ENCODE measurements at places on chromosomes 16 and 17.

DNA sequence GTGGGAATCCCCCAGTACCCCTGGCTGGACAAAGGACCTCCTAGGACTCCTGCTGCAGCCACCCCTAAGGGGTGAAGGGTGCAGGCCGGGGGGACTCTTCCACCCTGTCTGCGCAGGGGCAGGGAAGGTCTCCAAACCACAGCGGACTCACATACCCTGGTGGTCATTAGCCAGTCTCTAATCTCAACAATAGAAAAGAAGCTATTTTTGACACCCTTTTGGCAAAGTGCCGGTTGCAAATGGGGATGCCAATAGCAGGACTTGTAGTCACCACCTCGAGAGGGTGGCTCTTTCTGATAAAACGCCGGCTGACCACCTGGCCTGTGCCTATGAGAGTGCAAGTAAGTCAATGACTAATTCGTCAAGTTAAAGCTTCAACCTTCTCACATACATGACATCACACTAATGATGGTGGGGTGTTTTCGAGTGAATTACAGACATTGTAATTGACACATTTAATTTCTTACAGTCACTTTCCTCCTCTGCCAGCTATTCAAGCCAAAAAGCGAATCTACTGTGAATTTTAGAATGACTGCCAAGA is 23.1 kb upstream of the DNAH17 start:
- DNase-seq = no peak

DNA sequence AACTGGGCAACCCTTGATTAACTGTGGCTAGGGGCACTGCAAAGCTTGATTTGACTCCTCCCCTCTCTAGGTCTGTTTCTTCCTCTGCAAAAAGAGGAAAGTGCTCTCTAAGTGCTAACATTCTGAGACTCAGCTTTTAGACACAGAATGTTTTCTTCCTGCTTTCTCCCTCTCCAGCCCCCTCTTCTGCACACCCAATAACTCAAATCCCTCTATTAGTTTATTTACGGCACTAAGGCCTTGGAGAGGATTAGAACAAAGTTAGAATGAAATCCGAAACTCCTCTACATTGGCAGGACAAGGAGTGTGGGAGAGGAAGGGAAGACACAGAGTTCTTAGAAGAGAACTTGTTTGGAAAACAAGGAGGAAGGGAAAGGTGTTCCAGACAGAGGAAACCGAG is 3.3 kb upstream of the SBK1 start:
- DNase-seq = no peak

GRCh38 chr16:9612267-9612666 is 520.8 kb downstream of the HAPSTR1 start:
- DNase-seq = no peak

- no peak for DNase-seq
These were observed 6.7 kb upstream of the CMTR2 start for GRCh38 chr16:71295950-71296349.

DNA sequence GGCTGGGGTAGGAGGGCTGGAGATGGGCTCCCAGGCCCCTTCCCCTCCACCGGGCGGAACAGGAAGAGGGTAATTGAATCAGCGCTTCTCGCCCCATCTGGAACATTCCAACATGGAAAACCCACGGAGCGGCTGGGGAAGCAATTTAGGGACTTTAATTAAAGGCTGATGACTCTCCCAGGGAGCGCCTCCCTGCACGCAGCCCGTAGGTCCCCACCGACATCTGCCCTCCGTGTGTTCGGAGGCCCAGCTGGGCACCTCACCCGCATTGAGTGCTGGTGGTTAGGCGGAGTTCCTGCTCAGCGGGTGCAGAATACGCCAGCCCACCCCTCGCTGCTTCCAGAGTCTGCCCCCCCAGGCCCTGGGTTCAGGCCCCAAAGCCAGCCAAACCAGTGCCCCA is 10.0 kb downstream of the HS3ST6 start:
- DNase-seq = no peak

GRCh38 chr17:78271419-78272170 is 40.2 kb downstream of the TMEM235 start:
- DNase-seq = no peak

- peak; percentile 87 for DNase-seq
These were observed 63.1 kb downstream of the MYO18A start for GRCh38 chr17:29116804-29117753.

DNA sequence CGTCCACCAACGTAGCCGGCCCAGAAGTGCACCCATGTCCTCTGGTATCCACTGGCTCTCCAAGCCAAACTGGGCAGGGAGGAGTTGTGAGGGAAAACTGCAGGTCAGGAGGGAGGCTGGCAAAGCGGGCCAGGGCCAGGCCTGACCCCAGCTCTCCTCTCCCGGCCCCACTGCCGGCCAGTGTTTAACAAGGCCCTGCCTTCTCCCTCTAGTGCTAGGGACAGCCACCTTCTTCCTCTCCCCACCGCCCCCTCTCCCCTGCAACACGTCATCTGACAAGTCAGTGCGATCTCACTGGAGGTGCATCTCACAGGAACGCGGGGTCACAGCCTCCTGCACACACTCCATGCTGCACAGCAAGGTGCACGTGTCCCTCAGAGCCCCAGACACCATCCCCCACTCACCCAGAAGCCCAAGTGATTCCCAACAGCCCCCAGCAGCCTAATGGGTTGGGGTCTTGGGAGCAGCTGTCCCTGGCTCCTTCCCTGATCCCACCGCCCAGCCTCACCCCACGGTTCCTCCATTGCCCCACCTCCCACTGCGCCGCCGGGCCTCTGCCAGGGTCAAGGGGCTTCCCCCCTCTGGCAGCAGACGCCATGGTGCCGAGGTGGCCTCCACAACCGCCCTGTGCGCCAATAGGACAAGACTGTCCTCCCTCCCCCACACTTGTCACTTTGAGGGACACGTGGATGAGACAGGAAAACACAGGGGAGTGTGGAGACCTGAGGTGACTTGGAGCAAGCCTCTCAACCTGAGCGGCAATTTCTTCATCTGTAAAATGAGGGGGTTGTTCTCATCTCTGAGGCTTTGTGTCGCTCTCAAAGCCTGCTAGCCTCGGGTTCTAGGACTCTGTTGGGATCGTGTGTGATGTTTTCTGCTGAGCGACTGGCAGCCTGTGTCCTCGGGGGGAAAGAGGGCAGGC is 1.1 kb upstream of the ACE start:
- DNase-seq = no peak

- DNase-seq = no peak
These were observed 150.3 kb downstream of the KCNJ18 start for GRCh38 chr17:21842332-21843317.

- no peak for DNase-seq
These were observed 422.2 kb downstream of the CA10 start for GRCh38 chr17:51736356-51736755.

GRCh38 chr16:88965411-88965810 is 11.6 kb downstream of the CBFA2T3 start:
- no peak for DNase-seq

- DNase-seq = no peak
These were observed 6.9 kb downstream of the HOXB4 start for GRCh38 chr17:48571024-48571818.

GRCh38 chr16:86990451-86990850 is 326.7 kb downstream of the C16orf95 start:
- peak; percentile 16 for DNase-seq

DNA sequence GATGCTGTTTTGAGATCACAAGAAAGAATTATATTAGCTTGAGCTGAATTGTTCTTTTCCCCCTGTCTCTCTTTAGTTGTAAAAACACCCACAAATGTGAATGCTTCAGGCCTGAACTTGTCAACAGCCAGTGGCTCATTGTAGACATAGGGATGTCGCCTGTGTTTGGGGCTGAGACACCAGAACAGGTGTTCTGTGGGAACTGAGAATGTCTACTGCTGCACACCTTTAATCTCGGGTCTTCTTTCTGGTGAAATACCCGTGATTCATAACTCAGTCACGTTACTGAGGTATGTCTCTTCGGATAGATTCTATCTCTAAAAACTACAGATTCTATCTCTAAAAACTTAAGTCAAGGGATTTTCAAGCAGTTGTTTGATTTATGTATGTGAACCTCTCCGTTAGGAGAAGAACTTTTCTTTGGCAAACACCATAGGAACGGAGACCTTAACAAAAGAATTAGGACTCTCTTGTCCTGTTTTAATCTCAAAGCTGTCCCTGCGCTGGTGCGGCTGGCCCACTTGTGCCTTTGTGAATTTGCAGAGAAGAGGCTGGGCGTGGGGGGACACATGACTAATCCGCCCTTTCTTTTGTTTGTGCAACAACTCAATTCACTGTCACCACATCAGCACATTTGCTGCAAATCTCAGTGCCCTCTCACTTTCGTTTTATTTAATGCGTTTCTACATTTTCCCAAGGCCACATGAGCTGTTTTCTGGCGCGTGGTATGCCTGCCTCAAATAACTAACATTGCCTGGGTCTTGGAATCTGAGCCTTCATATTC is 643.0 kb downstream of the MAF start:
- no peak for DNase-seq

GRCh38 chr17:64008346-64008745 is 10.2 kb downstream of the PRR29 start:
- no peak for DNase-seq

DNA sequence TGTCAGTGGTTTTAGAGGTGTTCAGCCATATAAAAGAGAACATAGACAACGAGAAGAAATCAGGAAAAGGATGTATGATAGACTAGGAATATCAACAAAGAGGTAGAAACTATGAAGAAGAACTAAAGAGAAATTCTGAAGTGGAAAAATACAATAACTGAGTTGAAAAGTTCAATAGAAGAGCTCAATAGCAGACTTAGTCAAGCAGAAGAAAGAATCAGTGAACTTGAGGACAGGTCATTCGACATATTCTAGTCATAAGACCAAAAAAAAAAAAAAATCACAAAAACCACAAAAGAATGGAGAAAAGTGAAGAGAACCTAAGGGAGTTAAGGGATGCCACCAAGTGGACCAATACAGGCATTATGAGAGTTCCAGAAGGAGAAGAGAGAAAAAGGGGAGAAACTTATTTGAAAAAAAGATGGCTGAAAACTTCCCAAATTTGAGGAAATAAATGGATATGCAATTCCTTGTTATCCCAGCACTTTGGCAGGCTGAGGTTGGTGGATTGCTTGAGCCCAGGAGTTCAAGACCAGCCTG is 321.2 kb downstream of the ABCC12 start:
- no peak for DNase-seq

DNA sequence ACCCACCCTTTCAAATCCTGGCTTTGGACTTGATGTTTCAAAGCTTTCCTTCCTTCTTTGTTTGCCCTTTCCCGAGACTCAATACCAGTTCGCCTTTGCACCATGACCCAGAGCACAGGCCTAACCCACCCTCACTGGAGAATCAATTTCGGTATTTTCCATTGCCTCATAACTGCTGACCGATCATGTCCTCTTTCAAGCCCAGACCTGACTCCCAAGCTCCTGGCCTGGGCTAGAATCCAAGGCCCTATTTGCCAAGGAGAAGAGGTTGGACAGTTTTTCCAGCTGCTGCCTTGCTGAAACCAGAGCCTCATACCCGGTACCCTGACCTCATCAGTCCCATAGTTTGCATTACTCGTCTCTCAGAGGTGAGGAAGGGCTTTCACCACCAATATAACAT is 35.3 kb upstream of the HELZ start:
- DNase-seq = no peak

GRCh38 chr17:37067555-37068111 is 118.9 kb downstream of the AATF start:
- no peak for DNase-seq

DNA sequence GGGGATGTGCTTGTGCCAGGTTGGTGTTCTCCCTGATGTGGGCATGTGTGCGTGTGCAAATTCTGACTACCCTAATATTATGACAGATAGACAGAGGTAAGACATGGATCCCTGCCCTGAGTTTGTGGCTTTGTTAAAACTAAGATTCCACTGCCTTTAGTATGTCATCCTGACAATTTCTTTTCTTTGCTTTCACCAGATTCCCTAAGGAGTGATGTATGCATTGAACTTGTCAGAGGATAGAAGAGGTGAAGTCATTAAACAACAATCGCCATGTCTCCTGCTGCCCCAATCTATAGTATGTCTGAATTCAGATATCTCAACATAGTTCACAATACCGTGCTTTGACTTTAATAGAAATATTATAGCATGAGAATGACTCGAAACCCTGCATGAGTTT is 137.1 kb upstream of the ELAC2 start:
- no peak for DNase-seq

GRCh38 chr16:55280587-55280986 is 43.4 kb upstream of the IRX6 start:
- DNase-seq = no peak

DNA sequence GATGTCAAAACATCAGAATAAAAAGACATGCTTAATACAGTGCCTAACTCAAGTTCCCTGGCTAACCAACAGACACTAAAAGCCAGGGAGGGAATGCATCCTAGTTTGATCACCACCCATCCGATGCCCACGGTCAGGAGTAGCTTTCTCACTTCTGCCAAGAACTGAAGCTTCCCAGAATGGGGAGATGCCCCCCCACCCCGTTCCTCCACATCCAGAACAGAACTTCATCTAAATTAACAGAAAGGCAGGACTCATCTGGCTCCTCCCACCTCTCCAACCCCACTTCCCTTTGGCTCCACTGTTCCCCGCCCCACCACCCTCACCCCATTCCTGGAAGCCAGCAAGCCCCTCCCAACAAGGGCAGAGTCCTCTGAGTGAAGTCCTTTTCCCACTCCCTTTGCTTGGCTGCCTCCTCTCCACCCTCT is 33.7 kb downstream of the GDE1 start:
- no peak for DNase-seq

GRCh38 chr17:37502009-37502936 is 12.6 kb downstream of the DUSP14 start:
- no peak for DNase-seq

GRCh38 chr17:39529455-39529854 is 68.2 kb downstream of the CDK12 start:
- no peak for DNase-seq
